ENCODE measurements at places on chromosomes 3 and 15.

GRCh38 chr15:47404877-47405276, 312.4 kb upstream of the SEMA6D start:
- no peak for DNase-seq

- no peak for DNase-seq
Measured at GRCh38 chr3:108518895-108519294, 8.5 kb upstream of the MYH15 start.

- DNase-seq = peak; percentile 82
Measured at GRCh38 chr3:18425641-18426257, 610 bp upstream of the SATB1 start.

GRCh38 chr3:124826703-124827102, 60.5 kb downstream of the ITGB5 start:
- no peak for DNase-seq

- no peak for DNase-seq
Measured at GRCh38 chr15:99385865-99386264, 134.6 kb downstream of the LRRC28 start.

GRCh38 chr3:119652306-119653033, 7.9 kb downstream of the POPDC2 start:
- no peak for DNase-seq

- DNase-seq = no peak
Measured at GRCh38 chr3:28114893-28115292, 126.5 kb upstream of the CMC1 start.

Measured in SHP77 (cell line).